ENCODE measurements at places on chromosomes 4 and X. TPM values are rescaled to one million over a fixed set of nuclear protein-coding genes. Genes with fewer than 3 reads are reported as not detected.

The PIGA gene
- 8.9 TPM for total RNA-seq

The GLRA3 gene
- not detected for total RNA-seq

The CLTRN gene
- 0.82 TPM for total RNA-seq

The SASH3 gene
- not detected for total RNA-seq

The CDKN2AIP gene
- 10.2 TPM for total RNA-seq

The PSAPL1 gene
- 0.15 TPM for total RNA-seq

The TRPC3 gene
- total RNA-seq, result 0.12 TPM

The ANKRD50 gene
- 4.9 TPM for total RNA-seq
